Activated T-helper 1 cell treated with Interleukin-2 at 50 U/mL for 16 hours (primary cell): ENCODE measurements at places on chromosomes 4 and X.

DNA sequence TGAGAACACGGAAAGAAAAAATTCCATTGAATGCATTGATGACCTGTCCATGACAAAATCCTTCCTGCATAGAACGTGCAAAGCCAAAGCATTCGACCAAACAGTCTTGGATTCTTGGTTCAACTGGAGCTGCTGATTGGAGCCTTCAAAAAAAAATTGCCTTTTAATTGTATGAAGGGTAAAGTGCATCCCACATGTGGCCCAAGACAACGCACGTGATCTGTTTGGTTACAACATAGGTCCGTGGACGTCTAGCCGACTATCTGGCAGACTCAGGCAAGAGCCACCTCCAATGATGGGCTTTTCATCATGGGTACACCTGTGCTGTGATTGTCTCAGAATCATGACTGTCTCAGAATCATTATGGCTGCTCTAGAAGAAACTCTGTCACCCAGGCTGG lies 52.3 kb downstream of the SHOX start:
- DNase-seq: no peak

DNA sequence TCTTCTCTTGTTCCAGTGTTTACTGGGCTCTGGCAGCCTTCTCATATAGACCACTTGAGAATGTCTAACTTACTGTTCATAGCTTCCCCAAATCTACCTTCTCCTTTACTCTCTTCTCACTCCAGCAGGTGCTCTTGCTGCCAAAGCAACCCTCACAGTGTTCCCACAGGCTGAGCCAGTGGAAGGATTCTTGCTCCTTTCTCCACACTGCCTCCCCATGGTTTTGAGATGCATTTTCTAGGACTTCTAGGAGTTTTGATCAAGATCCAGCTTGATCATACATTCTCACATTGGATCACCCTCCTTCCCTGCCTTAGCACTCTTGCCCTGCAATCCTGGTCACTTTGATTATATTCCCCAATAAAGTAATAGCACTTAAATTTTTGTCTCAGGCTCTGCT lies 230.8 kb downstream of the TMEM47 start:
- no peak for DNase-seq

- no peak for DNase-seq
Observed at GRCh38 chrX:51899741-51900140, 6.3 kb downstream of the MAGED1 start.

- DNase-seq: no peak
Observed at GRCh38 chr4:188110741-188111471, 1.5 kb upstream of the TRIML2 start.

- DNase-seq: no peak
Observed at GRCh38 chr4:178894126-178894525, 1451.9 kb upstream of the AGA start.

- DNase-seq: no peak
Observed at GRCh38 chr4:110292994-110293744, 94.8 kb upstream of the ELOVL6 start.

DNA sequence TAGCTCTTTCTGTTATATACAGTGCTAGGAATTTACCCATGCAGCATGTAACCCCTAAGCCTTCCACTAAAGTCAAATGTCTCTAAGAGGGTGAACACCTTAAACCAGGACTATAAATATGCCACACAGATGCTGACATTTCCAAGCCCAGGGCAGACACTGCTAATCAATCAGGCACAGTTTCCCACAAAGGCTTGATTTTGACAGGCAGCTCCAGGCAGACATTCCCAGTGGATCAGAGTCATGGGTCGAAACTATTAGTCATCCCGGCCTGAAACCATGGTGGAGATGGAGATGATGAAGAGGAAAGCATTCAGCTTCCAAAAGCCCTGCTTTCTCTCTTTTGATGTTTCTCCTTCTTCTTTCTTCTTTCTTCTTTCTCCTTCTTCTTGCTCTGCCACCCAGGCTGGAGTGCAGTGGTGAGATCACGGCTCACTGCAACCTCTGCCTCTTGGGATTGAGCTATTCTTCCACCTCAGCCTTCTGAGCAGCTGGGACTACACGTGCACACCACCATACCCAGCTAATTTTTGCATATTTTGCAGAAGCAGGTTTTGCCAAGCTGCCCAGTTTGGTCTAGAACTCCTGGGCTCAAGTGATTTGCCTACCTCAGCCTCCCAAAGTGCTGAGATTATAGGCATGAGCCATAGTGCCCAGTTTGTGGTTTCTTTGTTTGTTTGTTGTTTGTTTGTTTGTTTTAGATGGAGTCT lies 21.0 kb upstream of the SORCS2 start:
- DNase-seq: no peak

DNA sequence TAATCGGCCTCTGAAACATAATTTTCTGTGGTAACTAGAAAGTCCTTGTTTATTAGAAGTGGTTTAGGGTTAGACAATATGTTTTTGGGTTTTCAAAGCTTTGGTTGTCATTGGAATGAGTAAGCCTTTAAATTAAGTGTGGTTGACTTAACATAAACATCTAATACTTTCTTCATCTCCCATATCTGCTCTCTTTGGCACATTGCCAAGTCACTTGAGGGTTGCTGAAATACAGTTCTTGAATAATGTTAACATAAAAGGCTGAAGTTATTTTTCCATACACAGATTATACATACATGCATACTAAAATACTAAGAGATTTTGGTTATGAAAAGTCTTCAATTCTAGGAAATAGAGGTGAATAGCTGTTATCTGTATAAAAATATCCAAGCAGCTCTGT lies 241.7 kb upstream of the BMP3 start:
- no peak for DNase-seq

GRCh38 chrX:105167233-105167632 lies 53.3 kb downstream of the TEX13A start:
- DNase-seq: no peak

DNA sequence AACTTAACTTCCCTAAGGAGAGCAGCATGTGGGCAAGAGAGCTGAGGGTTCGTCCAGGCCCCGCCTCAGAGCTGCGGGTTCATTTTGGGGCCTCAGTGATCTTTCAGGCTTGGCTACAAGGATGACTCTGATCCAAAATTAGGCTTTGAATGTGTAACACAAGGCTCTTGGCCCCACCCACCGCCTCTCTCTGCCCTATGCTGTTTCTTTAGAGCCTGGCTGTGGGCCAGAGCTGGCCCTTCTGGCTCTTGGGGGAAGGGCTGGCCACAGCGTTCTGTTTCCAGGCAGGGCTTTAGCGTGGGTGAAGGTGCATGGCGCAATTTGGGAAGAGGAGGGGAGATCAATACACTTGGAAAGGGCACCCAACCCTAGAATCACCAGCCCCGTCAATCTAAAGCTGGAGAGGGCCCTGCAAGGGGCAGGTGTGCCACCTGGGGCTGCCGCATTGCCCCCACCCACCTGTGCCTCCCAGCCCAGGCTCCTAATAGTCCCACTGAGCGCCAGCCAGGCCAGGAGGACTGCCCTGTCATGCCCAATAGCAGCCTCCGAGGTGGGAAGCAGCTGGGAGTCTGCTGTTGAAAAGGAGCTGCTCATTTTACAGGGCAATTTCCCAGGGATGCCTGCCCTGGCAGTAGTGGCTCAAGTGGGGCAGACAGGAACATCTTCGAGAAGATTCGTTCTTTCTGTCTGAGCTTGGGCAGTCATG lies 84.5 kb upstream of the MAML3 start:
- no peak for DNase-seq

GRCh38 chr4:120749445-120750151 lies 172.9 kb downstream of the PRDM5 start:
- DNase-seq: no peak

DNA sequence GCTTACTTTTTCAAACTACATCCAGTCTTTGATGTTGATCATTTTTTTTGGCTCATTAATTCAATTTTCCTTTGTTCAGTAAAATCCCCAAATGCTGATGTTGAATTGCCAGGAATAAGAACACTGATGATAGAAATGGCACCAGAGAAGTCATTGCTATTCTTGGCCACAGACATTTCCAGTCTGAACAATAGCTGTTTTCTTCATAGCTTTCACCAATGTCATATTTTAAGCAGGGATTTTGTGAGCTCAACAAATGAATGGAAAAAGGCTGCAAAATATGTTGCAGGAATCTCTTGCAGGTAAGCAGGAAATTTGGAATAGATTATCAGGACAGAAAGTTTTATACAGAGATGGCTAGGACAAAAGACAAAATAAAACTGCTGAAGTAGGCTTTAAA lies 40.5 kb upstream of the GLRB start:
- no peak for DNase-seq

DNA sequence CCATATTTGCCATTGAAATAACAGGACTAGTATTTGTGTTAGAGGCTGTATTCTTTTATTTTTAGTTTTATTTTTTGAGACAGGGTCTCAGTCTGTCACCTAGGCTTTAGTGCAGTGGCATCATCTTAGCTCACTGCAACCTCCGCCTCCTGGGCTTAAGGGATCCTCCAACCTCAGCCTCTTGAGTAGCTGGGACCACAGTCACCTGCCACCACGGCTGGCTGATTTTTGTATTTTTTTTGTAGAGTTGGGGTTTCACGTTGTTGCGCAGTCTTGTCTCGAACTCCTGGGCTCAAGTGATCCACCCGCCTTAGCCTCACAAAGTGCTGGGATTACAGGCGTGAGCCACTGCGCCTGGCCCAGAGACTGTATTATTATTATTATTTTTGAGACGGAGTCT lies 15.3 kb downstream of the TMEM131L start:
- no peak for DNase-seq

GRCh38 chr4:173910891-173911290 lies 372.6 kb downstream of the FBXO8 start:
- no peak for DNase-seq

DNA sequence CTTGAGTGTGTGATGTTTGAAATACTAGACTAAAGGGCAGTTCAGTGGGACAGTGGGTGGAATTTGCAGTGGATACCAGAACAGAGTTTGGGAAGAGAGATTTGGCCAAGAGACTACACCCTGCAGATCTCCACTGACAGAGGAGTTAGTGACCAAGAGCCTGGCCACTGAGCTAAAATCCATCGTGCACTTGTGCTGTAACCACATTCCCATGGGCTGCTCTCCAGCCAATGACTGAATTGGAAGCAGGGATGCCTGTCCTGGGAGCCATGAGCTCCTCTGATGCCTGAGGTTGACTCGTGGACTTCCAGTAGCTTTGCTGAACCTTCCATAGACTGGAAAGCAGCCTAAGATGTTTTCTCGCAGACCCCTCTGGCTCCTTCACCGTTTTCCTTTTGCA lies 296.1 kb downstream of the TRIML1 start:
- DNase-seq: no peak

DNA sequence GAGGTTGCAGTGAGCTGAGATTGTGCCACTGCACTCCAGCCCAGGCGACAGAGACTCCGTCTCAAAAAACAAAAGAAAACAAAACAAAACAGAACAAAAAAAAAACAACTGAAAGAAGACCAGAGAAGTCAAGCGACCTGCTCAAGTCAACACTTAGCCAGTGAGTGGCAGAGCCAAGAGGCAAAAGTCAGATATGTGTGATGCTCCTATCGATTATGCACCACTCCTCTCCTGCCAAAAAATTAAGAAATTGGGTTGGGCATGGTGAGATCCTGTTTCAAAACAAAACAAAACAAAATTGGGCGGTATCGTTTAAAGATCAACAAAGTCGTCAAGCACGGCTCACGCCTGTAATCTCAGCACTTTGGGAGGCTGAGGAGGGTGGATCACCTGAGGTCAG lies 137.7 kb downstream of the PDS5A start:
- DNase-seq: no peak

- DNase-seq: no peak
Observed at GRCh38 chrX:75038925-75039324, 113.7 kb upstream of the NEXMIF start.

DNA sequence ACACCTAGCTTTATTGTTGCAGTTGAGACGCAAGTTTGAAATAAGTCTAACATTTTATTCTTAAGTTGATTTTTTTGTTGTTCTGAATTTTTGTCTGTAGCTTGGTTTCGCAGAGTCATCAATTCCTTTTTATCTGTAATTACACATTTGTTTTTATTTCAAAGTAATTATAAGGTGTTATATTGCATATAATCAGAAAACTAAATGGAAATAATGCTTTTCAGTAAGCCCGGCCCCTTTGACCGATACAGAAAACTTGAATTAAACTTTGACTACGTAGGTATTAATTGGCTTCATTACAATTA lies 2.1 kb downstream of the KDM6A start:
- DNase-seq: no peak

- no peak for DNase-seq
Observed at GRCh38 chr4:123597586-123597985, 201.0 kb downstream of the SPRY1 start.

- DNase-seq: no peak
Observed at GRCh38 chrX:17689971-17690409, 47.3 kb upstream of the SCML1 start.

DNA sequence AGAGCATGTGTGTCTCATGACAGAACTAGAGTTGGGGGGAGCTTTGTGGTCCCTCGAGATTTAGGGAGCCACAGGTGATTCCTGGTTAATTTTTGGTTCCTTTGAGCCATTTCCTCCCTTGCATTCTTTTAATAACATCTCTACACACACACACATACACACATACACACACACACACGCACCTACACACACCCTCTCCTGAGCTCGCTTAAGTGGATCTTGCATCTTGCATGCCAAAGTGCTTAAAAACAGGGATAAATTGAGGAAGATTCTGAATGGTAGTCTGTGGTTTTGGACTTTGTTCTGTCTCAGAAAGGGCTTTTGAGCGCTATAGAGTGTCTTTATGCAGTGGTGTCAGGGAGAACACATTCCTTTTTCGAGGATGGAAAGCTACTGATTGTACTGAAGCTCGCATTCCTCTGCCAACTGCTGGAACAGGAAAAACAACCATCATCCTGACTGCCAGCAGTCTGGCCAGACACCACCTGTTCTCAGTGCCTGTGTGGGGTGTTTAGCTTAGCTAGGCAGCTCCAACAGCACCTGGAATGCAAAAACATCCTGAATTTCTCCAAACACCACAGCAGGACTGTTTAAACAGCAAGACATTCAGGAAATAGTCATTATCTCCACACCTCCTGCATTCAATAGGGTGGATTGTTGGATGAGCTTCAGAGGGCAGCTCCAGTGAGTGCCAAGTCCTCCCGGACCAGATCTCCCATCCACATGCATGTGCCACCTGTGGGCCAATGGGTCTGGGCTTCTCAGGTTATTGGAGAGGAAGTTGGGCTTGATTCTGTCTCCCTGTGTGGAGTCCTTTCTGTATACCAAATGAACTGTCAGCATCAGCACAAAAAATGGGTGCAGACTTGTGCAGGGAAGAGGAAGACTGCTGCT lies 21.9 kb upstream of the IGFBP7 start:
- no peak for DNase-seq

DNA sequence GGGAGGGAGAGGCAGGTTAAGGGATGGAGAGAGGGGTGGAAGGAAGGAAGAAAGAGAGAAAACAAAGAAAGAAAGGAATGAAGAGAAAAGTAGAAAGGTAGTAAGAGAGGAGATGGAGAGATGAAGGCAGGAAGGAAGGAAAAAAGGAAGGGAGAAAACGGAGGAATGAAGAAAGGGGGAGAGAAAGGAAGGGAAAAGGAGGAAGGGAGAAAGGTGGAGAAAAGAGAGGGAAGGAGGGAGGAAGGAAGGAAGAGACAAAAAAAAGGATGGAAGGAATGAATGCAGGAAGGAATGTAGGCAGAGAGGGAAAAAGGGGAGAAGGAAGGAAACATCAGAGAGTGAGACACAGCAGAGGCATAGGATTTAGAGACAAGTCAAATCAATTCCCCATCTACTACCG lies 68.2 kb downstream of the DKK2 start:
- no peak for DNase-seq
